ENCODE measurements at places on chromosomes 1 and 21. TPM values are rescaled to one million over a fixed set of nuclear protein-coding genes. Genes with fewer than 3 reads are reported as not detected.
A peak's percentile ranks its signal among the peaks of the same experiment; 100 is the strongest.

- DNase-seq = no peak
Observed at GRCh38 chr1:112991402-112992120, 35.6 kb upstream of the SLC16A1 start.

- no peak for DNase-seq
Observed at GRCh38 chr1:43986712-43987111, 4.7 kb upstream of the CCDC24 start.

DNA sequence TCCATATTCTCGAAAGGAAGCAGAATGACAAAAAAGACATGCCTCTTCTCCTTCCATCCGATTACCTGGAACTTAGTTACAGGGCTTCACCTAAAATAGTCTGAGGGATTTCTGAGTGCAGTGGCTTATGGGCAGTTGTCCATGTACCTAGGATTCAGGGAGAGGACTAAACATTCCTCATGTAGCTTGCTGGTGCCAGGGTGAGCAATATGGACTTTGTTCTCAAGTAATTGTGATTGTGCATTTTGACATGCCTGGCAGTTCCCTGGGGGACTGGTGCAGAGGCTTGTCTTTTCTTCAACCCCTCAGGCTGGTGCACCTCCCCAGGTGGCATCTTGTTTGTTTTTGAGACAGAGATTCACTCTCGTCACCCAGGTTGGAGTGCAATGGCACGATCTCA lies 6.1 kb upstream of the PSEN2 start:
- no peak for DNase-seq

- DNase-seq = no peak
Observed at GRCh38 chr1:8495928-8496401, 178.1 kb downstream of the SLC45A1 start.

- no peak for DNase-seq
Observed at GRCh38 chr21:34523019-34523555, 11.1 kb upstream of the KCNE1 start.

DNA sequence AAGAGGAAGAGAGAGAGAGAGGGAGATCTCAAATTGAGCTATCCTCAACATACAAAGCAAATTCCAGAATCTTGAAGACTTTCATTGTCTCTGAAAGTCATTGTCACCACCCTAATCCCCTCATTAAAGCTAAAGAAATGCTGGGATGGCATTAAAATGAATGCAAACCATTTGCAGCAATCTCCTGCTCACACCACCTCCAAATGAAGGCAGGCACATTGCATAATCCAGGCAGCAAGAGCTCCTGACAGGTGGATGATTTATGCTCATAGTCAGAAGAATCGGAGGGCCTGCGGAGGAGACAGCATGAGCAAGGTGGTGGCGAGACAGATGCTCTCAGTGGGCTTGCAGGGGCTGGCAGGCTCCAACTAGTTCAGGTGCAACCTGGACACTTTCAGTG lies 90.2 kb downstream of the ESRRG start:
- DNase-seq = no peak

GRCh38 chr1:96715482-96715881 lies 6.1 kb upstream of the PTBP2 start:
- no peak for DNase-seq

DNA sequence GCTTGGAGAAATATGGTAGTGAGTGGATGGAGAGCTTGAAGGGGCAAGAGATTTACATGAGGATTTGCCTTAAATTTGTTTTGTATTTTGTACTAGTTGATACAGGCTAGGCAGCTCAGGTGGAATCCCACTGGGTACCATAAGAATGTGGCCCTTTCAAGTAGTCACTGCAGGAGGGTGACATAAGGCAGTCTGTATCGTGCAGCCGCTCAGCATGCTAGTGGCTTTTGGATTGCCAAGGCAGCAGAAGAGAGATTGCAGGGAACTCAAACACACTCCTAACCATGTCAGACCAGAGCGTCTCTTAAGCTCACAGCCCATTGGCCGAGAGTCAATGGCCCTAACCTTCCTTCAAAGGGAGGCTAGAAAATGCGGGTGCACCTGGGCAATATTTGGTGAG lies 420.0 kb downstream of the ADGRL2 start:
- DNase-seq = no peak

GRCh38 chr1:167499664-167500101 lies 18.6 kb downstream of the CD247 start:
- no peak for DNase-seq

GRCh38 chr1:25053576-25054250 lies 123.6 kb upstream of the RUNX3 start:
- no peak for DNase-seq

- no peak for DNase-seq
Observed at GRCh38 chr1:11748294-11749202, 12.6 kb downstream of the AGTRAP start.

GRCh38 chr21:24509131-24509530 lies 1098.2 kb downstream of the MRPL39 start:
- no peak for DNase-seq

- DNase-seq = no peak
Observed at GRCh38 chr21:42956824-42957630, 17.3 kb upstream of the PKNOX1 start.

DNA sequence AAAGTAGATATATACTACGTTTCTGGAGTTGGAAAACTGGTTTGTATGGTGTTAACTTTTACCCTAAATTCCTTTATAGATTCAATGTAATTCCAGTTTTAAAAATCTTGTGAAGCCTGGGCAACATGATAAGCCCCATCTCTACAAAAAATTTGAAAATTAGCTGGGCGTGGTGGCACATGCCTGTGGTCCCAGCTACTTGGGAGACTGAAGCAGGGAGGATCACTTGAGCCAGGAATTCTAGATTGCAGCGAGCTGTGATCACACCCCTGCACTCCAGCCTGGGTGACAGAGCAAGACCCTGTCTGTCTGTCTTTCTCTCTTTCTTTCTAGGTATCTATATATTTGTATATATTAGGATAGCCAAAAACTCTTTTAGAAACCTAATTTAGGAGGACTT lies 141.9 kb downstream of the CLEC20A start:
- DNase-seq = no peak

DNA sequence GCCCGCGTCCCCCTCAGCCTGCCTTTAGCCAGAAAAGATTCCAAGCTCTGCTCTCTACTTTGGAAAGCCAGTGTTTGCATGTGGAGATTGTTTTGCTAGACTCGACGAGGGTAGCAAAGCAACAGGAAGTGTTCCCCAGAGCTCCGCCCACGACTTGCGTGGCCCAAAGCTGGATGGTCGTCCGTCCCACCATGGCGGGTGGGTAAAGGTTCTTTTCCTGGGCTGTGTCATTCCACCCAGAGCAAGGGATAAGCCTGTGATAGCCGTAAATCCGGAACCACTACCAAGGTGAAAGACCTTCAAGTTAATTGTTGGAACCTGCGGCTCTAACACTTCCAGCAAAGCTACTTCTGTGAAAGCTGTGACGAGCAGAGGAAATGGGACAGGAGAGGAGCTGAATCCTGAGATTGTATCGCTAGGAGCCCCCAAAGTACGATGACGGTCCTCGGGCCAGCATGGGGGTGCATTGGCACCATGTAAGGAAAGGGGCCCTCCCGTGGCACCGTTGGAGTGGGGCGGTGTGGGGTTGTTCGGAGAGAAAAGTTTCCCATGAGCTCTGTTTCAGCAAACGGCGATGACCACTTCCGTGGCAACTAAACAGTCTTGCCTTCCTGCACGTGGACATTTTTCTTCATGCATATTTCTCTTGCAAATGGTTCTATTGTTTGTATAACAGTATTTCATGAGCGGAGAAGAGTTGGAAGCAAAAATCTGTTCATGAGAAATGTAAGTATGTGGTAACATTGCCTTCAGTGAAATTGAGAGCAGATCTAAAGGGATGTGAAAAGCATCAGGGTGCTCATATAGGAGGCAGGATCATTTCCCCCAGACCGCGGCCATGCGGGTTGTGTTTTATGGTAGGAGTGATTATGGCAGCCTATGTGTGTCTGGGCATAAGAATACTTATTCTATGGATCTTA lies 8.4 kb downstream of the MX2 start:
- DNase-seq = no peak

DNA sequence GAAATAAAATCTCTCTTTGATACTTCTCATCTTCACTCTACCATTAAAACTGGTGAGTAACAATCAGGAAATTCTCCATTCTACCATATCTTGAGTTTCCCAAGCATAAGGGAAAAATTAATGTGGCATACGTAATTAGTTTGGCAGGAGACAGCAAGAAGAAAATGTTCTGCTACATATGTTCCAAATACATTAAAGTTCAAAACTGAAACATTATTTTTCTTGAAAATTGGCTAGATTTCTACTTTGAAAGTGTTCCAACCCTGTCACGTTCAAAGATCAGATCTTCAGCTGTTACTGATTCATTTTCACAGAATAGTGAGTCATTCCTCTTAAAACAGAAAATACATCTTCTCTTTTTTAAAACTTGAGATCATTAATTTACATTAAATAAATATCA lies 48.5 kb downstream of the PIGK start:
- DNase-seq = peak; percentile 31

GRCh38 chr21:46118316-46119143 lies 20.6 kb downstream of the COL6A2 start:
- DNase-seq = no peak

DNA sequence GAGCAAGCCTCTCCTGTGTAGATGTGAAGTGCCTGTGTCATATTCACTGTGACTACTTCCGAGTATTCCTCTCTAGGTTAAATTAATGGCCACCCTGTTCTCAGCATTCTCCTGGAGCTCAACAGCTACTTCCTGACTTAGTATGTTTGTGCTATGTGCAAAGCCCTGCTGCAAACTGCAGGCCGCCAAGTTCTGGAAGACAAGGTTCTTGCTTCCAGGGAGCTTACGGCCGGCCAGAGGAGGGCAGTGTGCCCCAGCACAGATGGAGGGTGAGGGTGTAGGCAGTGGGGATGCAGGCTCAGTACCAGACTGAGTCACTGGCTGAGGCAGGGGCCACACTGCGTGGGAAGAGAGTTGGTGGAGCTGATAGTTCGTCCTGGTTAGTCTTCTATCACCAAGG lies 43.2 kb downstream of the ELK4 start:
- no peak for DNase-seq

DNA sequence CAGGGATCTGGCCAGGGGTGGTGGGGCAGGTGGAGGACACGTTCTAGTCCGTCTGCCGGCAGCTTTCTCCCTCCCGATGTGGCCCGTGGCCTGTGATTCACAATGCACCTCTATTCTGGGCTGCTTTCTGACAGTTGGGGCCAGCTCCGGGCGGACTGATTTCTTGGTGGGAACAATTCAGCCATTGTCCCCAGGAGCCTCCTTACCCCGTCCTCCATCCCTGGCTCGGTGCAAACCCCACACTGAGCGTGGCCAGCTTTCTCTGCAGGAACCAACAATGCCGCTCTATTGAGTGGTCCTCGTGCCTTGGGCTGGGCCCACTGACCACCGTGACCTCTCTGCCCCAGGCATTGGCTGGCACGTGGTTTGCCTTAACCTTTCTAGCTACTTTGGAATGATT lies 29.7 kb downstream of the PADI2 start:
- DNase-seq = no peak

- no peak for DNase-seq
Observed at GRCh38 chr1:5891736-5892135, 100.5 kb downstream of the NPHP4 start.

- no peak for DNase-seq
Observed at GRCh38 chr1:238642231-238642630, 744.1 kb upstream of the CHRM3 start.

- no peak for DNase-seq
Observed at GRCh38 chr1:240658312-240658960, 46.5 kb upstream of the GREM2 start.

- no peak for DNase-seq
Observed at GRCh38 chr1:42449256-42449655, 6.6 kb downstream of the ZMYND12 start.

DNA sequence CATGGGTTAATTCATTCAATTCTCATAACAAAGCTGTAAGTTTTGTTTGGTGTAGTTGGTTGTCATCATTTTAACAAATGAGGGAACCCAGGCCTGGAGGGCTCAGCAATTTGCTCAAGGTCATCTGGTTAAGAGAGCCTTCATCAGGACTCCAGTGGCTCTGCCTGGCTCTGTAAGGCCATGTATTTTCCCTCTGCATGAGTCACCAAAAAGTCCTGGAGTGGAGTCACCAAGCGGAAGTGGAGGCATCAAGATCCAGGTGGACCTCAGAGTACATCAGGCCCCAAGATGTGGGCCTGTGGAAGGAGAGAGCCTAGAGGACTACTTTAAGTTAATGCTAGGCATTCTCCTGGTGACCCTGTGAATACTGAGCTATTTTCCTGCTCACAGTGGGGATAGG lies 30.0 kb upstream of the RBM15 start:
- no peak for DNase-seq

GRCh38 chr1:245677461-245678240 lies 522.9 kb downstream of the KIF26B start:
- no peak for DNase-seq

DNA sequence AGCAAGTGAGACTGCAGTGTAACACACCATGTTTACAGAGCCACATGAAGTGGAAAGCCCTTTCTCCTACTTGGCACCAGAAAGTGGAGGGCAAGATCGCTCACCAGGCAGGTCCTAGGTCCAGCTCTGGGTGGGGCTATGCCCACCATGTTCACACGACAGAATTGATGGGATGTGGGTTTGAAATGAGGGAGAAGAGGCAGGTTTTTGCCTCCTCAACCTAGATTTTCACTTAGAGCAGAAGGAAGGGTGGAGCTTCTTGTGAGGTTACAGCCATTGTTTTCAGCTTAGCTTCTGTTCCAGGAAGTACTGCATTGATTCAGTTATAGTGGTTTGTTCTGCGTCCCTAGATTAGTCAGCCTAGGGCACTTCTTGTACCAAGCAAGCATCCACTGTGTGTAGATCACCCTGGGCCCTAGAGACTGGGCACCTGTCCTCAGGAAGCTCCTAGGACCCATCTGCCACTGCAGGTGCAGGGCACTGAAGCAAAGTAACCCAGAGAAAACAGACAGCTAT lies 2.3 kb downstream of the CD53 start:
- DNase-seq = no peak

The GIPC2 gene
- polyA plus RNA-seq = not detected

The CHAF1B gene
- polyA plus RNA-seq = 8.8 TPM

The PLEKHG5 gene
- polyA plus RNA-seq = 7.0 TPM

The USH2A gene
- 0.08 TPM for polyA plus RNA-seq

The ZSCAN20 gene
- polyA plus RNA-seq = not detected

The FCGR1A gene
- polyA plus RNA-seq = 3.3 TPM

The AADACL4 gene
- polyA plus RNA-seq = not detected

The ZNF683 gene
- polyA plus RNA-seq = 0.48 TPM

The AVPR1B gene
- polyA plus RNA-seq = 0.43 TPM

The PYHIN1 gene
- not detected for polyA plus RNA-seq

The GCSAML gene
- polyA plus RNA-seq = not detected

The HPDL gene
- 1.2 TPM for polyA plus RNA-seq

The GNAT2 gene
- not detected for polyA plus RNA-seq

The LAX1 gene
- polyA plus RNA-seq = not detected
